ENCODE measurements at places on chromosomes 7 and 10.

- DNase-seq = no peak
These were observed 8.3 kb downstream of the IQCE start for GRCh38 chr7:2566890-2567678.

- no peak for DNase-seq
These were observed 10.1 kb downstream of the PON2 start for GRCh38 chr7:95424716-95425115.

DNA sequence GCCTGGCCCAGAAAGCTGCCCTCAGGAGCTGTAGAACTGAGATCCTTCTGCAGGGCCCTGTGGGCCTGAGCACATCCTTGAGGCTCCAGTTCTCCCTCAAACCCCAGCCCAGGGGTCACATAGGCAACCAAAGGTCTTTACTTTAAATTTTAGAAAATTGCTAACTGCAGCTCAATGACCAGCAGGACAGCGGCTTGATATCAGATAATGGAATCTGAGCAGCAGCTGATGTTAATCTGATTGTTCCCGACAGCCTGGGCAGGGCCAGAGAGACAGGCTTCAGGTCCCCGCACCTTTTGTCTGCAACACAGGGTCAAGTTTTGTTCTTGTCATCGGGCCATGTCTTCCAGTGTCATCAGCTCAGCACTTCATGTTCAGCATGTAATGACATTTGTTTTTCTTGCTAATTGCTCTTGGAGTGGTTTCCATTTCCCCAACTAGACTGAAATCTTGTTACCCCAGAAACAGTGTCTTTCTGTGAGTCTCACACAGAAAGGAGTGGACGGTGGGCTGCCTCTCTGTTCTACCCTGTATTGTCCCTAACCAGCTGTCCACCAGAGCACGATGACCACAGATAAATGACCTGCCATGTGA, 91.0 kb downstream of the PAXIP1 start:
- DNase-seq = no peak

GRCh38 chr10:190216-190615, 55.0 kb downstream of the ZMYND11 start:
- DNase-seq = no peak
